B cell (primary cell): ENCODE measurements at places on chromosomes 11 and 22. TPM values are rescaled to one million over a fixed set of nuclear protein-coding genes. Genes with fewer than 3 reads are reported as not detected.

The NUP50 gene
- total RNA-seq = 105 and 108 TPM in 2 replicates

The BACE1 gene
- not detected in 2 replicates for total RNA-seq

The ANO1 gene
- not detected in 2 replicates for total RNA-seq

The ELP4 gene
- total RNA-seq = 30.8 and 31.3 TPM in 2 replicates

The RAB39A gene
- total RNA-seq = 2.4 TPM in 2 replicates

The FUT4 gene
- 3.7 and 4.4 TPM in 2 replicates for total RNA-seq

The PATE2 gene
- total RNA-seq = not detected in 2 replicates

The SEPTIN5 gene
- total RNA-seq = not detected in 2 replicates

The MYO7A gene
- 0.07 and 0.17 TPM in 2 replicates for total RNA-seq

The IGLL1 gene
- total RNA-seq = not detected in 2 replicates

The ANO5 gene
- total RNA-seq = not detected in 2 replicates

The TRMU gene
- total RNA-seq = 76.9 and 80.6 TPM in 2 replicates

The IL10RA gene
- total RNA-seq = 417 and 434 TPM in 2 replicates

The VPREB1 gene
- total RNA-seq = not detected in 2 replicates

The APLNR gene
- not detected in 2 replicates for total RNA-seq

The HTR3B gene
- not detected in 2 replicates for total RNA-seq

The CHRM4 gene
- 0.49 TPM in 1 of 2 replicates, not detected in the other for total RNA-seq

The UCP3 gene
- 8.4 and 11.0 TPM in 2 replicates for total RNA-seq

The TCN1 gene
- total RNA-seq = not detected in 2 replicates

The FAT3 gene
- not detected in 2 replicates for total RNA-seq

The ZNRF3 gene
- 0.70 and 0.71 TPM in 2 replicates for total RNA-seq

The SGSM1 gene
- total RNA-seq = 0.61 and 0.91 TPM in 2 replicates

The FOLR2 gene
- 0.75 and 1.5 TPM in 2 replicates for total RNA-seq

The MEI1 gene
- total RNA-seq = 50.1 and 59.3 TPM in 2 replicates

The TMA7B gene
- total RNA-seq = 1.4 and 1.7 TPM in 2 replicates

The ELMOD1 gene
- total RNA-seq = not detected in 2 replicates

The SEPTIN3 gene
- total RNA-seq = 0.29 and 0.39 TPM in 2 replicates

The PHOX2A gene
- not detected in 2 replicates for total RNA-seq

The ZNF280B gene
- 2.9 and 3.5 TPM in 2 replicates for total RNA-seq

The USH1C gene
- not detected in 2 replicates for total RNA-seq

The RTN4R gene
- total RNA-seq = 0.42 and 0.51 TPM in 2 replicates

The TYMP gene
- total RNA-seq = 45.1 and 47.7 TPM in 2 replicates

The MOB2 gene
- 55.7 and 63.4 TPM in 2 replicates for total RNA-seq

The RTN4RL2 gene
- 0.12 and 0.27 TPM in 2 replicates for total RNA-seq

The SSTR3 gene
- total RNA-seq = 0.24 and 0.64 TPM in 2 replicates

The APOBEC3H gene
- 0.59 and 1.0 TPM in 2 replicates for total RNA-seq

The GNAZ gene
- total RNA-seq = 7.7 and 9.1 TPM in 2 replicates

The MCM5 gene
- total RNA-seq = 203 and 221 TPM in 2 replicates

The MYO18B gene
- 0.15 TPM in 1 of 2 replicates, not detected in the other for total RNA-seq

The HEPN1 gene
- not detected in 2 replicates for total RNA-seq

The RASGRP2 gene
- total RNA-seq = 628 and 653 TPM in 2 replicates

The DDIAS gene
- 1.7 and 2.4 TPM in 2 replicates for total RNA-seq

The IFTAP gene
- total RNA-seq = not detected in 2 replicates

The GLYAT gene
- total RNA-seq = not detected in 2 replicates

The UBE2L6 gene
- 66.3 and 70.7 TPM in 2 replicates for total RNA-seq

The SYCE3 gene
- total RNA-seq = not detected in 2 replicates

The HBB gene
- 378 and 385 TPM in 2 replicates for total RNA-seq

The OR51B2 gene
- total RNA-seq = not detected in 2 replicates

The GGTLC3 gene
- total RNA-seq = not detected in 2 replicates

The GRIA4 gene
- total RNA-seq = not detected in 2 replicates

The SPINDOC gene
- 23.9 and 27.5 TPM in 2 replicates for total RNA-seq

The SLC37A2 gene
- total RNA-seq = 27.0 and 27.1 TPM in 2 replicates

The TRPM5 gene
- total RNA-seq = not detected in 2 replicates

The DNAJB13 gene
- total RNA-seq = 0.15 TPM in 1 of 2 replicates, not detected in the other
